Right lobe of liver (tissue), 6 donors: ENCODE measurements at places on chromosomes 2 and 18. TPM values are rescaled to one million over a fixed set of nuclear protein-coding genes. Genes with fewer than 3 reads are reported as not detected.

- H3K4me1 ChIP-seq, result no peaks in the 10 kb centered on the region
- H3K36me3 ChIP-seq, result no peaks in the 10 kb centered on the region
- no peaks in the 10 kb centered on the region for H3K27me3 ChIP-seq
- no peak overlapping the region for H3K27ac ChIP-seq
- DNase-seq, result peak; percentile 11
These were observed 75.8 kb downstream of the KCNG2 start for GRCh38 chr18:79873449-79874110.

- peaks cover 6% of the 10 kb centered on the region for H3K36me3 ChIP-seq
- no peak for DNase-seq
- H3K27me3 ChIP-seq, result no peaks in the 10 kb centered on the region
- peak overlapping the region; percentile 93 for H3K27ac ChIP-seq
- peaks cover 27% of the 10 kb centered on the region for H3K4me1 ChIP-seq
These were observed 640 bp upstream of the SPR start for GRCh38 chr2:72886505-72887031.

The AMER3 gene
- not detected for total RNA-seq

DNA sequence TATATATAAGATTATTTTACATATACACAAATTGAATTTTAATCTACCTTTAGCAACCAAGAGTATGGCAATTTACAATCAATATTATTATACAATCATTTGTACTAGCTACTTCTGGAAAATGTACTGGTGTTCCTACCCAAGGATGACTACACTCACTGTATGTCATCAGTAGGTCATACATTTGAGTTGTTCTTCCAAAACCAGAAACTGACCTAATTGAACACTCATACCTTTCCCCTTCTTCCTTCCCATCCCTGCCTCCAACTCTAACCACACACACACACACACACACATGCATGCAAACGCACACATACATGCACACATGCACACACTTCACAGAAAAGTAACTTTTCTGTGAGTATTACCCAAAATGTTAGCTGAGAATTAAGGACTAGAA, 8.2 kb upstream of the ERCC3 start:
- no peak for DNase-seq
- no peak overlapping the region for H3K4me3 ChIP-seq
- no peaks in the 10 kb centered on the region for H3K4me1 ChIP-seq
- peaks cover 4% of the 10 kb centered on the region for H3K36me3 ChIP-seq
- no peaks in the 10 kb centered on the region for H3K27me3 ChIP-seq
- H3K27ac ChIP-seq, result no peak overlapping the region

DNA sequence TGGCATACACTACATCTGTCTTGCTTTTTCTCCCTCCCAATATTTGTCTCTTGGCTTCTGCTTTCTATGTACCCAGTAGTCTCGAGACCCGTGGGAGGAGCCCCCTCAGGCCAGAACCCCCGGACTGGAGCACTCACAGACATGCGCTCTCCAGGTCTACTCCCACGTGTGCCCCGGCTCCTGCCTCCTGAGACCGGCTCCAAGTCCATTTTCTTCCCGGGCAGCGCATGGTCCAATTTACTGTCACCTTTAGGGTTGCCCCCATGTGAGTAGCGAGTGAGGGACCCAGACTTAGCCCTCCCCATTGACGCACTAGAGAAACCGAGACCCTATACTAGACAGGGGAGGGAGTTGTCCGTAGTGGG, 11.8 kb upstream of the TEX51 start:
- no peaks in the 10 kb centered on the region for H3K27me3 ChIP-seq
- H3K27ac ChIP-seq, result no peak overlapping the region

DNA sequence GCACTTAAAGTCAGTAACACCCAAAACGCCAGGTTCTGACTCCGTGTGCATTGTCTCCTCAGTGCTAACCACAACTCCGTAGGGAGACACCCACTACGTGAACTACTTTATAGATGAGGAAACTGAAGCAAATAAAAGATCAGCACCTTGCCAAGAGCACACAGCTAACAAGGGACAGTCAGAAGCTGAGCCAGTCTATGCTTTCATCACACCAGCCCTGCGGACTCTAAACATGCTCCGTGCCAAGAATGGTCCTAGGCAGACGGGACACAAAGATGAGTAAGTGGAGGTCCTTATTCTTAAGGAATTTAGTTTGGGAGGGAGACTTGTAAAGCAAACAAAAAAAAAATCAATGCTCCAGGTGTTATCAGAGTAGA, 9.6 kb downstream of the MBOAT2 start:
- no peak overlapping the region for H3K27ac ChIP-seq
- no peak for DNase-seq
- no peaks in the 10 kb centered on the region for H3K36me3 ChIP-seq

The FHL2 gene
- 28.8 TPM for total RNA-seq

GRCh38 chr2:131417886-131418285, 53.9 kb upstream of the RAB6D start:
- H3K27ac ChIP-seq, result no peak overlapping the region
- no peaks in the 10 kb centered on the region for H3K4me1 ChIP-seq
- no peak overlapping the region for H3K4me3 ChIP-seq
- H3K27me3 ChIP-seq, result no peaks in the 10 kb centered on the region
- no peaks in the 10 kb centered on the region for H3K36me3 ChIP-seq

DNA sequence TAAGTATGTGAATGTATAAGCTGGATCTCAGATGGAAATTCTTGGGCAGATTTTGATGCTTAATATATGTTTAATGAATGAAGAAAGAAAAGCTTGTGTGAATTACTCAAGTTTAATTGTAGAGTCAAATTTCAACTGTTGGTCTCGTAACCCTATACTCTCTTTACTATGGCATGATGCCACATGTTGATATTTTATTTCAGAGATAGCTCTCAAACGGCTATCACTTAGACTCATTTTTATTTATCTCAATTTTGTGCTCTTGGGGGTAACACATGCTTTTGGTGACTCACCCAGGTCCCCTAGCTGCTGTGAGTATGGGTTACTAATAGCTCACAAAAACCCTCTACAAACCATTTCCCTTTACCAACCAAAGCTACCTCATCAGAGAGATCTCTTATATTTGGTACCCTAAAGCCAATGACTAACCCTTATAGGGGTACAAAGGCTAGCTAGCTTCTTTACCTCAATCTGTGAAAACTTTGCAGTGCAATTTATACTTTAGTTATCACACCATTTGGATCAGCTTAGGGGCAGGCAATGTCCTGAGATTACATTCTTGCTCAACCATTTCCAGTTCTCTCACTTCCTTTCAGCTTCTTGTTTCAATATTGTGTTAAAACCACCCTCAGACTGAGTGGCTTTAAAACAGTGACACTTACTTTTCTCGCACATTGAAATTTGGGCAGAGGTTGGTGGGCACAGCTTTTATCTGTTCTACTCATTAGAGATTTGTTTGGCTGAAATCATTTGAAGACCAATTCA, 240.3 kb downstream of the CDH7 start:
- no peaks in the 10 kb centered on the region for H3K36me3 ChIP-seq
- no peak overlapping the region for H3K4me3 ChIP-seq
- H3K4me1 ChIP-seq, result no peaks in the 10 kb centered on the region
- DNase-seq, result no peak

The IL36G gene
- total RNA-seq, result not detected

DNA sequence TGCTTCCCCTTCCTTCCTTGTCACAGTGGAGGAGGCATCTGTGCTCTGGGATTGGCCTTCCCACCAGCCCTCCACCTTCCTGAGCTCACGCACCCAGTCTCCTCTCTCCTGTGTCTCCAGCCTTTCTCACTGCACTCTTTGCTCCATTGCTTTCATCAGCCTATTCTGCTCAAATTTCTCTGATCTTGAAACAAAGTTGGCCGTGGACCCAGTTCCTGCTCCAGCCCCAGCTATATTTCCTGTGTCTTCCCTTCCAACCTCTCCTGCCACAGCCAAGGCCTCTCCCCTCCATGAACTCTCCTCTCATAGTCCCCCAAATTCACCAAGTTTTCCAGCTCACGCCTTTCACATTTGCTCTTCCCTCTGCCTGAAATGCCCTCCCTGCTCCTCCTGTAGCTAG, 226.6 kb upstream of the AGAP1 start:
- H3K36me3 ChIP-seq, result no peaks in the 10 kb centered on the region
- H3K4me3 ChIP-seq, result no peak overlapping the region
- DNase-seq, result no peak
- no peaks in the 10 kb centered on the region for H3K4me1 ChIP-seq
- H3K27ac ChIP-seq, result no peak overlapping the region

- DNase-seq, result no peak
- H3K4me3 ChIP-seq, result no peak overlapping the region
- H3K4me1 ChIP-seq, result no peaks in the 10 kb centered on the region
- H3K27ac ChIP-seq, result no peak overlapping the region
- H3K36me3 ChIP-seq, result no peaks in the 10 kb centered on the region
These were observed 121.1 kb upstream of the RMP24 start for GRCh38 chr18:35851286-35851970.

DNA sequence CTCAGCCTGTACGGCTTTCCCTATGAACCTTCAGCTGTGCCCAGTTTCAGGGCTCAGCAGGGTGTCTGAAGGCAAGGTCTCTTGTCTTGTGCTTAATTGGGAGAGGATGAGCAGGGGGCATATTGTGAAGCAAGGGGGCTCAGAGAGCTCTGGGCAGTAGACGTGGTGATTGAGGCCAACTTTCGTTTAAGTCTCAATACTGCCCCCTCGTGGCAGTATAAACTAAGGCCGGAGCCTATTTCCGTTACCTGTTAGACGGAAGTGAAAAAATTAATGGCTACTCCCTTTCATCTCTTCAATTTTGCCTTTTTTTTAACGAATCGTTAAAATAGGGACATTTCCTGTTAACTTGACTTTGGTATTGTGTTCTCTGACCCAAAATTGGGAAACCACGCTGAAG, 193.4 kb downstream of the TDRD15 start:
- no peak overlapping the region for H3K27ac ChIP-seq
- H3K4me1 ChIP-seq, result no peaks in the 10 kb centered on the region
- no peaks in the 10 kb centered on the region for H3K36me3 ChIP-seq
- no peak for DNase-seq
- H3K4me3 ChIP-seq, result no peak overlapping the region

The CAVIN2 gene
- 17.5 TPM for total RNA-seq

The MYO3B gene
- not detected for total RNA-seq

DNA sequence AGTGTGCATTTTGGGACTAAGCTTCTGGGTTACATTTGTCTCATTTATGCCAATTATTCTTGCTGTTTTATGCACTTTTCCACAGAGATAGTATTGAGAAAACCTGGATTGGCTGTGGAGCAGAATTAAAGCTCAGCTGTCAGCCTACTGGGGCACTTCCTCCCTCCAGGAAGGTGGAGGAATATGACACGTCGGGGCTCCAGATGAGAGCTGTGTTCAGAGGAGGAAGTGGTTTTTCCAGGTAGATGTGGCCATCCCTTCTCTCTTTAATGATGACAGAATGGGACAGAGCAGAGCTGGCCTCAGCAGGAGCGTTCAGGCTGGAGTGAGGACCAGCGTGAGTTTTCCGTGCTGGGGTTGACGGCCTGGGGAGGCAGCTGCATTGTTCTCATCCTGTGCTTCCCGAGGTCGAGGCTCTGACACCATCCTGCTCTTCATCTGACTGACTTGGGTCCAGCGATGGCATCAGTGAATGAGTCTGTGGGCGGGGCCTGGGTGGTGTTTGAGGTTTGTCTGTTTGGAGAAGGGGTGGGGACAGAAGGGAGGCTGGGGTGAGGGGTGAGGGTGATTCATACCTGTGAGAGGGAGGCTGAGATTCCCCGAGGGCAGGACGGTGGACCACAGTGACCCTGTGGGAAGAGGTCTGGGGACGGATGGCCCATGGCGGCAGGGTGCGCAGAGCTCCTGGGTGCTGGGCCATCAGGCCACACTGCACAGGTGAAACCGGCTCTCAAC, 207.0 kb downstream of the LDLRAD4 start:
- H3K27me3 ChIP-seq, result no peaks in the 10 kb centered on the region
- no peak for DNase-seq
- peaks cover 7% of the 10 kb centered on the region for H3K4me1 ChIP-seq
- no peak overlapping the region for H3K4me3 ChIP-seq

DNA sequence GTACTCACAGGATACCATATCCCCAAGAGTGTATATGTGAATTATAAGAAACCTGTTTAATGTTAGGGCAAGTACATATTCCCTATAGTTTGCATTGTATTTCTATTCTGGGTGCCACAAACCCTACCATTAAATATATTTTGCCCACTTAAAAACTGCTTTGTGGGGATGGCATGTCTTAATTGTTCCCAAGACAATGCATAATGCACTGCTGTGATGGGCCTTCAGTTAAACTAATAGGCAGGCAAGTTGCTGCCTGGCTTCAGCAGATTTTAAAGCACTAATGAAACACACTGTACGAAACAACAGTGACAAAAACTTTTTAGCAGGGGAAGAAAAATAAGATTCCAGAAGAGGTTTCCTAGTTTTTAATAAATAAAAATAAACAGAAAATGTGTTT, 104.8 kb upstream of the VRK2 start:
- DNase-seq, result no peak
- H3K36me3 ChIP-seq, result no peaks in the 10 kb centered on the region
- H3K27ac ChIP-seq, result no peak overlapping the region
- H3K4me1 ChIP-seq, result no peaks in the 10 kb centered on the region

DNA sequence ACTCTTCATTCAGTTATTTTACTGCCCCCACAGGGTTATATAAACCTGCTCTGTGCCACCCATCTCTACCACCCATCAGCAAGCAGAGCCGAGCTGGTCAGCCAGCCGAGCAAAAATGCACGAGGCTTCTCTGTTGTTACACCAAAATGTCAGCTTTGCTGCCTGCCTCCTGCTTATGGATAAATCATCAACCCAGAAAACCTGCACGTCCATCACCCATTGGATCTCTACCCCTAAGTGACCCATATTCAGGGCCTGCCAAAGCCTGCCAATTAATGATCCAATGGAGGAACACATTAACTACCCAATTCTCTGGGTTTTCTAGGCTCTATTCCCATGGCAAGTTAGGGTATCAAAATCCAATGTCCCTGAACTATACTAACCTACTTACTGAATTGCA, 365.5 kb upstream of the ACVR2A start:
- H3K36me3 ChIP-seq, result no peaks in the 10 kb centered on the region
- H3K4me1 ChIP-seq, result no peaks in the 10 kb centered on the region
- no peak overlapping the region for H3K4me3 ChIP-seq
- no peak overlapping the region for H3K27ac ChIP-seq
- H3K27me3 ChIP-seq, result no peaks in the 10 kb centered on the region

The EVX2 gene
- not detected for total RNA-seq

DNA sequence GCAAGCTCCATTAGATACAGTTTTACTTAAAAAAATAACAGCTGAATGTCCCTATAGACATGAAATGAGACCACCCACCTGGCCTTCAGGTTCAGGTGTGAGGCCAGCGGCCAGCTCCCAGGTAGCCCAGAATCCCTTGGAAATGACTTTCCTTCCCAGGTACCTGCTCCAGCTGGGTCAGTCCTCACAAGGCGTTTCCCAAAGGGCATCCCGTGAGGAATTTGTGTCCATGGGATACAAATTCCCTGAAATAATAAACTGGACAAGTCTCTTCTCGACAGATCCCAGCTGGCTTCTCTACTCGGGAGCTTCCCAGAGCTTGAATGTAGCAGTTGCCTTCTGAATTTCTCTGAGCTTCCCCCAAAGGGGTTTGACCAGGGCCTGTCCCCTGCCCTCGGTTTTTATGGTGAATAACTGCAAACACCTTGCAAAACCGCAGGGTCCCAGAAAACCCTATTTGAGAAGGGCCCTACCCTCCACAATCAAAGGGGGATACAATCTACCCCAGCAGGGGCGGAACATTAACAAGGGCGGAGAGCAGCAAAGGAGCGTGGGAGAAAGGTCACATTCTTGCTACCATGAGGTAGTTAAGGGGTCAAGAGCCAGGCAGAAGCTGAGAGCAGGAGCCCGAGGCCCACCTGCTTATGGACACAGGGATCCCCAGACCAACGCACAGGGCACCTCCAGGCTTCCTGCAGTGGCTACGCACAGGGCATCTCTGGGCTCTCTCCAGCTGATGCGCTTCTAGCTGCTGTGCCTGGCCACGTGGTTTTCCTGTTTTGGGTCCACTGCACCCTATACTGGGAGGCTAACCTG, 107.7 kb downstream of the HDAC4 start:
- H3K4me1 ChIP-seq, result peaks cover 55% of the 10 kb centered on the region
- H3K27ac ChIP-seq, result no peak overlapping the region
- H3K4me3 ChIP-seq, result no peak overlapping the region
- DNase-seq, result peak; percentile 40
